Activated CD4-positive, alpha-beta T cell treated with anti-CD3 and anti-CD28 coated beads, Interleukin-2, amount 10 ng/mL, durations not matched to agents 24 days and 14 days (primary cell): ENCODE measurements at places on chromosomes 7 and 10.

DNA sequence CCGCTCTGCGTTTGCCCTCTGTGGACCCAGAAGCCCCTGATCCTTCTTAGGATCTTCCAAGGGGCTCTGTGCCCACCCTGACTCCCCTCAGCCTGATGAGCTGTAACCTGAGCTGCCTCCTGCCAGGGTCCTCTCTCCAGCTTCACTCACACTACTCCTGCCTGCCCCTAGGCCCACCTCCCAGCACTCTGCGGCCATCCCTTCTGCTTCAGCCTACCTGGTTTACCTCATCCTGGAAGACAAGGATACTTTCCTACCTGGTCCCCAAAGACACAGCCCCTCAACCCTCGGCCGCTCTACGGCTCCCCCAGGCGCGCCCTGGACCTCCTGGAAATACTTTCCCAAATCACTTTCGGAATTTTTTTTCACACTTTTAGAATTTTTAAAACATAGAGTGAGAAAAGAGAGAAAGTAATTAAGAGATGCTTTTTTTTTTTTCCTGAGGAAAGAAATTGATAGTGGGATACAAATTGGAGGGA is 6.4 kb upstream of the ZNF862 start:
- no peak overlapping the region for H3K4me3 ChIP-seq
- H3K36me3 ChIP-seq: no peaks in the 10 kb centered on the region
- DNase-seq: no peak
- H3K4me1 ChIP-seq: no peaks in the 10 kb centered on the region

DNA sequence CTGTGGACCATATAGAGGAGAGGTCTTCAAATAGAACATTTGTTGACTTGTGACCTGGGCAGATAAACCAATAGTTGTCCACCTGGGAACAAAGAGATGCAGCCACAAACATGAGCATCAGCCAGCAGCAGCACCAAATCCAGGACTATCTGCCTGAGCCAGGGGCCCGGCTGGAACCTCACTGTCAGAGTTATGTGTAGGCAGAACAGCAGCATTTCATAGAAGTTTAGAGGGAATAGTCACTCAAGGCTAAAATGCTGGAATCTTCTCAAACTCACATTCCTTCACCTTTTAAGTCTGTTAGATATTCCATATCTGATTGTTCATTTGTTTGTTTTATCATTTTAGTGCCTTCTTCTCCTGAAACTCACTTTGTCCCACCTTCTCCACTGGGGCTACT is 72.2 kb upstream of the IL6 start:
- H3K36me3 ChIP-seq: no peaks in the 10 kb centered on the region
- no peak overlapping the region for H3K4me3 ChIP-seq
- no peak for DNase-seq
- peaks cover 48% of the 10 kb centered on the region for H3K27me3 ChIP-seq
- H3K27ac ChIP-seq: no peak overlapping the region

- H3K36me3 ChIP-seq: no peaks in the 10 kb centered on the region
- DNase-seq: no peak
- no peak overlapping the region for H3K27ac ChIP-seq
- H3K4me1 ChIP-seq: no peaks in the 10 kb centered on the region
Measured at GRCh38 chr10:16987976-16988610, 141.5 kb downstream of the CUBN start.

DNA sequence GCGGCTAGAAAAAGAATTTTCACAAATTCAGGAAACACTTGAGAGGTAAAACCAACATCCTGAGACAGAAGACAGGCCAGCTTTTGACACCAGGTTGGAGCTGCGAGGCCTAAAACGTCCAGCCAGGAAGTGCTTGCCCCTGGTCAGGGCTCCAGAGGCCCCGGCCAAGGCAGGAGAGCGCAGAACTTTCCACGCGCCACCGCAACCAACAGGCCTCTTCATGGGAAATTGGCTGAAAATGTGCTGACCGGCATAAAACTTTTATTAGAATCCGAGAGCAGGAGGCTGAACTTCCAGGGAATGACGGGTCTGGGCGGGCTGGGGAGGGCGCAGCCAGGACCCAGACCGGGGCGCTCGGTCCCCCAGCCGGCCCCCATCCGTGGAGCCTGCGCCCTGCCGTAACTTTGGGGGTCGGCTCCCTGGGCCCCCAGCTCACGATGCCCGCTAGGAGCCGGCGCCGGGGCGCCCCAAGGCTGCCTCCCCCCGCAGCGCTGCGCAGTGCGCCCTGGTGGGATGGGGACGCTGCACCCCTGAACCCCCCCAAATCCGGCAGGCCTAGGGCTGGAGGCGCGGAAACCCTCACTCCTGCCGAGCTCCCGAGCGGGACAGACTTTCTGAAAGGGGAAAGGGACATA is 414.0 kb upstream of the MKI67 start:
- no peaks in the 10 kb centered on the region for H3K4me1 ChIP-seq
- no peak overlapping the region for H3K27ac ChIP-seq
- peaks cover 48% of the 10 kb centered on the region for H3K27me3 ChIP-seq
- no peak overlapping the region for H3K4me3 ChIP-seq
- H3K36me3 ChIP-seq: no peaks in the 10 kb centered on the region

- no peak overlapping the region for H3K4me3 ChIP-seq
- no peak overlapping the region for H3K27ac ChIP-seq
- no peaks in the 10 kb centered on the region for H3K27me3 ChIP-seq
- no peaks in the 10 kb centered on the region for H3K4me1 ChIP-seq
- H3K36me3 ChIP-seq: no peaks in the 10 kb centered on the region
Measured at GRCh38 chr10:48744587-48744986, 59.9 kb downstream of the WDFY4 start.

DNA sequence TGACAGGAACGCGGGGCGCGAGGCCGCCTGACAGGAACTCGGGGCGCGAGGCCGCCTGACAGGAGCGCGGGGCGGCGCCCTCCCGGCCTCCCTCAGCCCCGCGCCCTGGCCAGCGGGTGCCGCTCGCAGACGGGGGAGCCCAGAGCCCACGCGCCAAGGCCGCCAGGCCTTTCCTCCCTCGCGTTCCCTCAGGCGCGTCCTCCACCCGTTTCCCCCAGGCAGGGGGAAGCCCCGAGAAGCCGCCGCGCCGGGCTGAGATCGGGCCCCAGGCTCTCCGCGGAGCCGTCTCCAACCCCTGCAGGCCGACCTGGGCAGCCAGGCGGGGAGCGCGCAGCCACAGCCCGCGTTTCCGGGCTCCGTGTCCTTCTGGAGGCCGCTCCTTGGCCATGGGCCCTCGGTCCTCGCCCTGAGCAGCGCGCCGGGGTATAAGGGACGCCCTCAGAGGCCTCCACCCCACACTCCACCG is 17.7 kb downstream of the PTPRN2 start:
- no peak overlapping the region for H3K4me3 ChIP-seq
- H3K27me3 ChIP-seq: peaks cover 9% of the 10 kb centered on the region
- DNase-seq: no peak
- no peaks in the 10 kb centered on the region for H3K4me1 ChIP-seq

DNA sequence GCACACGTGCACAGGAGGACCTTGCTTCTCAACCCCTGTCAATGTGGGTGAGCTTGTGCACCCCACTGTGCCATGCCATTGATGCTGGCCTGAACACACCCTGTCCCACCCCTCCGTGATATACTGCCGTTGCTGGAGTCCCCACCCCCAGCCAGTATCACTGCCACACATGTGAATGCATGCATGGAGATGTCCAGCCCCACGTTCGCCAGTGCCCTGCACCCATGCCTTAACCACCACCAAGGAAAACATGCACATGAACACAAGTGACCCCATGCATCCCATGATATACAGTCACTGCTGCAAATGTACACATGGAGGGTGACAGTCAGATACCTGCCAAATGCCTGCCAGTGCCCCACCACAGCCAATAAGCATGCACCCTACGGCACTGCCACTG is 692.5 kb upstream of the ZWINT start:
- no peak for DNase-seq
- H3K4me3 ChIP-seq: no peak overlapping the region
- H3K4me1 ChIP-seq: no peaks in the 10 kb centered on the region
- no peaks in the 10 kb centered on the region for H3K27me3 ChIP-seq
- H3K27ac ChIP-seq: no peak overlapping the region

GRCh38 chr10:80457554-80458262 is 3.6 kb downstream of the TSPAN14 start:
- peaks cover 21% of the 10 kb centered on the region for H3K36me3 ChIP-seq
- H3K27me3 ChIP-seq: no peaks in the 10 kb centered on the region
- peaks cover 75% of the 10 kb centered on the region for H3K4me1 ChIP-seq

GRCh38 chr7:4996696-4997222 is 37.8 kb upstream of the MMD2 start:
- H3K27ac ChIP-seq: no peak overlapping the region
- H3K4me3 ChIP-seq: no peak overlapping the region
- DNase-seq: no peak
- no peaks in the 10 kb centered on the region for H3K27me3 ChIP-seq

- peaks cover 8% of the 10 kb centered on the region for H3K4me1 ChIP-seq
- peaks cover 9% of the 10 kb centered on the region for H3K27me3 ChIP-seq
- no peaks in the 10 kb centered on the region for H3K36me3 ChIP-seq
- no peak overlapping the region for H3K27ac ChIP-seq
- DNase-seq: no peak
- no peak overlapping the region for H3K4me3 ChIP-seq
Measured at GRCh38 chr7:25255611-25256332, 27.5 kb upstream of the NPVF start.

DNA sequence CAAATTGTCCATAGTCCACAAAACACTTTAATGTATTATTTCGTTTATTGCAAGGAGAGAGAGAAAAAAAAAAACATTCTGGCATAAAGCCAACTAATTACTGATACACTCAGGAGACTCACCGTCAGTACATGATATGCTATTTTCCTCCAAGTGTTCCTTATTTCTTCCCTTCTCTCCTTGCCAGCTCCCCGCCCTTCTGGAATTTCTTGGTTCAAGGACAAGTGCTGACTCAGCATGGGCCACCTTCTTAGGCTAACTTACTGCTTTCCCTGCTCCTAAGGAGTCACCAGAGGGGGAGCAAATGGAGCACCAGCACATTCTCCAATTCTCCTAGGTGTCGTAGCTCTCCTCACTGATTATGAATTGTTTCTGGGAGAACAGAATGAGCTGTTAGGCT is 133.8 kb upstream of the HDAC9 start:
- H3K27ac ChIP-seq: no peak overlapping the region
- H3K27me3 ChIP-seq: peaks cover 4% of the 10 kb centered on the region
- no peak for DNase-seq
- no peaks in the 10 kb centered on the region for H3K4me1 ChIP-seq

DNA sequence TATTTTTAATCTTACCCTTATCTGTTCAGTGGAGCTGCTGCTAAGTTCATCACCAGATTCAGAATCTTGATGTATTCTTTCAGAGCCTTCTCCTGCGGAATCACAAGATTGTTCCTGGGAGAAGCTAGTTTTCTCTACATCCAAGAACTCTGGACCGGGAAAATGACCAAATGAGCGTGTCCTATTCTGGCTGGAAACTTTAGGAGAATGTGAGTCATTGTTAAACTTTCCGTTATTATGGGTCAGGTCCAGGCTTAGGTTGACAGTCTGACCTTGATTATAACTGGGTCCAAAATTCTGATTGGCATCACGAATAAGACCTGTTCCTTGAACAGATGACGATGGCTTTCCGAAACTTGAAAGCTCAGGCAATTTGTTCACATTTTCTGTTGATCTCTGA is 20.5 kb downstream of the ARHGAP12 start:
- no peak overlapping the region for H3K27ac ChIP-seq
- no peak overlapping the region for H3K4me3 ChIP-seq
- H3K36me3 ChIP-seq: peaks cover 25% of the 10 kb centered on the region
- peaks cover 12% of the 10 kb centered on the region for H3K4me1 ChIP-seq
- no peak for DNase-seq

DNA sequence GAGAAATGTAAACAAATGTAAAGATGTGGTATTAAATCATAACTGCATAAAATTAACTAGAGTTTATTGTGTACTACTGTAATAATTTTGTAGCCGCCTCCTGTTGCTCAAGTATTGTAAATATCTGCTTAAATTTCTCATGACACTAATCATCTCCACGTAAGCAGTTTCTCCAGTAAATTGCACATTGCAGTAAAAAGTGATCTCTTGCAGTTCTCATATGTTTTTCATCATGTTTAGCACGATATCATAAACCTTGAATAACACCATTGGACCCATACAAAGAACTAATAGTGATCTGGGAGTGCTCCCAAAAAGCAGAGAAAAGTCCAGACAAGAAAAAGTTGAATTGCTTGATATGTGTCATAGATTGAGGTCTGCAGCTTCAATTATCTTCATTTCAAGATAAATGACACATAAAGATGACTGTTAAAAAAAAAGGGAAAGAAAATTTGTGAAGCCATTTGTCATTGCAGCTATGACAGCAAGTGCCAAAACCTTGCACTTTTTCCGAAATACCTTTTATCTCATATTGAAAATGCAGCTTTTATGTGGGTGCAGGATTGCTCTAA is 15.3 kb downstream of the LIPA start:
- H3K27ac ChIP-seq: no peak overlapping the region
- no peaks in the 10 kb centered on the region for H3K27me3 ChIP-seq
- DNase-seq: no peak
- H3K4me3 ChIP-seq: no peak overlapping the region

- no peaks in the 10 kb centered on the region for H3K36me3 ChIP-seq
- no peak overlapping the region for H3K27ac ChIP-seq
- no peak overlapping the region for H3K4me3 ChIP-seq
- H3K27me3 ChIP-seq: peaks cover 33% of the 10 kb centered on the region
- no peaks in the 10 kb centered on the region for H3K4me1 ChIP-seq
- DNase-seq: no peak
Measured at GRCh38 chr7:116828281-116828680, 34.1 kb upstream of the CAPZA2 start.

DNA sequence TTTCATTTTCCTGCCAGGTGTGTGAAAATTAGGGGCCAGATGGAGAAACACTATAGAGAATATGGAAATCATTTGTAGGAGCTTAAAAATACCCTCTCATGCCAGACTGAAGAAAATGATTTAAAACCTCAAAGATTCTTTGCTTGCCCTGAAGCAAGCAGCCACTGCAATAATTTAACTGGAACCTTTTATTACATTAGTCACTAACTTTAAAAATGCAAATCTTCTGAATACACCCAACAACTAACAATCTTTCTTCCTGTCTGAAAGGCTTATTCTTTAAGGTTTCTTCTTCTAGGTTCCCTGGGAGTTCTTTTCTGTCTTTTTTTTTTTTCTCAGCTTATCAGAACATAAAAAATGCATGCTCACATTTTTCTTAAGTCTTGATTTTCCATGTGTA is 238.5 kb upstream of the KMT2E start:
- H3K4me1 ChIP-seq: no peaks in the 10 kb centered on the region
- H3K27ac ChIP-seq: no peak overlapping the region
- no peak for DNase-seq
- no peak overlapping the region for H3K4me3 ChIP-seq
- H3K27me3 ChIP-seq: no peaks in the 10 kb centered on the region
- H3K36me3 ChIP-seq: no peaks in the 10 kb centered on the region

GRCh38 chr10:126072622-126073021 is 176.3 kb downstream of the FANK1 start:
- no peak for DNase-seq
- H3K4me1 ChIP-seq: no peaks in the 10 kb centered on the region
- H3K36me3 ChIP-seq: no peaks in the 10 kb centered on the region
- H3K27me3 ChIP-seq: no peaks in the 10 kb centered on the region
- no peak overlapping the region for H3K27ac ChIP-seq
- no peak overlapping the region for H3K4me3 ChIP-seq

DNA sequence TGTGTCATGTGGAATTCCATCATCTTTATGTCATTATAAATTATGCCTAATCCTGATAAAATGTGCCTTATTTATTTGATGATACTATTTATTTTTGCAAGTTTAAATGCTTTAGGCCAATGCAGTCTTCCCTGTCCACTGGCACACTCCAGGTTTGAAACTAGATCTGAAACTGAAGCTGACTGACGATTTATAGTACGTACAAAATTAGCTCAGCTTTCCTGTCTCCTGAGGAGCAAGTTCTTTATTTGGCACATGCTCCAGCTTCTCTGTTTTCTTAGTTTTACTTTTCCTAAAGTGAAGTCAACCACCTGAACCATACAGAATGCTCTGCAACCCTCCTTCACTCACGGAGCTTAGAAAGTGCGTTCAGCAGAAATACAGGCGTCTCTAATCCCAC is 164.1 kb downstream of the HECW1 start:
- H3K36me3 ChIP-seq: no peaks in the 10 kb centered on the region
- no peak overlapping the region for H3K27ac ChIP-seq
- no peak overlapping the region for H3K4me3 ChIP-seq
- no peak for DNase-seq
- peaks cover 5% of the 10 kb centered on the region for H3K27me3 ChIP-seq
